ENCODE measurements at places on chromosomes 2 and 18.

GRCh38 chr2:102391565-102391964 is 31.4 kb upstream of the IL18RAP start:
- no peak for DNase-seq

DNA sequence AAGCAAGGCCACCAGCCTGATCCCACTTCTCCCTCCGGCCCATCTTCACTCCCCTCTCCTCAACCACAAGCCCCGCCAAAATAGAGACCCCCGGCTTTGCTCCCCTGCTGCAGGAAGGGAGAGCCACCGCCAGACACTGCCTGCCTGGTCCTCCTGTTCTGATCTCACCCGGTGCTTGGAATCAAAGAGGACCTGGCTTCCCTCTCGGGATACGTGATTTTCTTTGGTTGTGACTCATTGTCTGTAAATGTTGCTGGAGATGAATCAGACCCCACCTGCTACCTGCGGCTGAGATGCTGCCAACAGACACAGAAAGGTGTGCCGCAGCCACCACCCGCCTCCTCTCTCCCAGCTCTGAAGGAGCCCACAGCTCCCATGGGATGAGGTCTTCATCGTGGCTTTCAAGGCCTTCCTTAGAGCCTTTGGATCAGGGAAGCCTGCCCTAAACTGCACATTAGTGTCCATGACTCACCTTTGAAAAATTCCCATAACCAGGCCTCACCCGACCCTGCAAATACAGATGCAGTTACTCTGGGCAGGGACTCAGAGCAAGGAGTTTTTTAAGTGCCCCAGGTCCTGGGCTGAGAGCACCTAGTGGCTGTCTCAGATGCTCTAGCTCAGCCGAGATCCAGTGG is 79.4 kb upstream of the ZNF532 start:
- DNase-seq, result no peak

DNA sequence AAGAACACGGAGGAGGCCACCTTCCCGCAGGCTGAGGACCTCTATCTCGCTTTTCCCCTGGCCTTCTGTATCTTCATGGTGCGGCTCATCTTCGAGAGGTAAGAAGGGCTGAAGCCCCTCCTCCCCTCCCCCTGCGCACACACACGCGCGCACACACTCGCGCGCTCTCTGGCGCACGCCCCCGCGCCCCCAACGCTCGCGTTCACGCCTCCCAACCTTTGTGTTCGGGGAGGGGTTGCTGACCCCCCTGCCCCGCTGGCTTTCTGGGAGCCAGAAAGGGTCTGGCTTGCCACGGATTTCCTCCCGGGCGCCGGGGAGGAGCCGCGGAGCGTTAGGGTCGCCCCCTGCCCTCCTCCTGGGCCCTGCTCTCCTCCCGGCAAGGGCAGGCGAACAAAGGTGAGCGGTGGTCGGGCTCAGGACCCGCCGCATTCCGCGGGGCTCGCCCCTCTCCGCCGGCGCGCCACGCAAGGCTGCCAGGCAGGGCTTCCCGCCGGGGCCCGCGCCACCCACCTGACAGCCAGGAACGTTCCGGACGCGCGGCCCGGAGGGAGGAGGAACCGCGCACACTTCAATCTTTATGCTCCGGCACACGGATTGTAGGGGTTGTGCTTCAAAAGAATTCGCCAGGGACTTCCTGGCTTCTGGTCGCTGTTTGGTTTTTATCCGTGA is 583 bp downstream of the CERS6 start:
- DNase-seq, result no peak

- peak; percentile 25 for DNase-seq
Measured at GRCh38 chr18:35491700-35492077, 6.1 kb downstream of the INO80C start.

DNA sequence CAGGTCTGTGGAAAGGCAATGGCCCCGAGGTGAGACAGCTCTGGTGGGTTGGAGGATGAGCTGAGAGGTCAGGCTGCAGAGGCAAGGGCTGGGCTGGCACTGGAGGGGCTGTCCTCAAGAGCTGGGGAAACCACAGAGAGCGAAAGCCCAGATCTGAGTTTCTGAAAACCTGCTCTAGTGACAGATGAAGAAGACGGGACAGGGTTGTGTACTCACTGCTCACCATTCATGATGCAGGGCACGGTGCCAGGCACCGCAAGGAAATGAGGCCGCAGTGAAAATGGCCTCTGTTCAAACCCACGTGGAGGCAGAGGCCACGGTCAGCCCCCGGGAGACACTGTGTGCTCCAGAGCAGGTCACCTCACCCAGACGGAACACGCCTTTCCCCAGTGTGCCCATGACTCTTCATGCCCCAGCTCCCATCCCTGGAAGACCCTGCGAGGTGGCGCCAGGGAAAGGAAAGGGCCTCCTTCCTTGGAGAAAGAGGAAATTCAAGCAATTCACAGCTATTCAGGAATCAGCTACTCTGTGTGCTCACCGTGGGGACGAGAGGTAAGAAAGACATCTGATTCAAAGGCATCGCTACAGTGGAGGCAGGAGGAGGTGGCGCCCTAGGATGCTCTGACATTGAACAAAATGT is 24.3 kb upstream of the ID2 start:
- DNase-seq, result no peak

DNA sequence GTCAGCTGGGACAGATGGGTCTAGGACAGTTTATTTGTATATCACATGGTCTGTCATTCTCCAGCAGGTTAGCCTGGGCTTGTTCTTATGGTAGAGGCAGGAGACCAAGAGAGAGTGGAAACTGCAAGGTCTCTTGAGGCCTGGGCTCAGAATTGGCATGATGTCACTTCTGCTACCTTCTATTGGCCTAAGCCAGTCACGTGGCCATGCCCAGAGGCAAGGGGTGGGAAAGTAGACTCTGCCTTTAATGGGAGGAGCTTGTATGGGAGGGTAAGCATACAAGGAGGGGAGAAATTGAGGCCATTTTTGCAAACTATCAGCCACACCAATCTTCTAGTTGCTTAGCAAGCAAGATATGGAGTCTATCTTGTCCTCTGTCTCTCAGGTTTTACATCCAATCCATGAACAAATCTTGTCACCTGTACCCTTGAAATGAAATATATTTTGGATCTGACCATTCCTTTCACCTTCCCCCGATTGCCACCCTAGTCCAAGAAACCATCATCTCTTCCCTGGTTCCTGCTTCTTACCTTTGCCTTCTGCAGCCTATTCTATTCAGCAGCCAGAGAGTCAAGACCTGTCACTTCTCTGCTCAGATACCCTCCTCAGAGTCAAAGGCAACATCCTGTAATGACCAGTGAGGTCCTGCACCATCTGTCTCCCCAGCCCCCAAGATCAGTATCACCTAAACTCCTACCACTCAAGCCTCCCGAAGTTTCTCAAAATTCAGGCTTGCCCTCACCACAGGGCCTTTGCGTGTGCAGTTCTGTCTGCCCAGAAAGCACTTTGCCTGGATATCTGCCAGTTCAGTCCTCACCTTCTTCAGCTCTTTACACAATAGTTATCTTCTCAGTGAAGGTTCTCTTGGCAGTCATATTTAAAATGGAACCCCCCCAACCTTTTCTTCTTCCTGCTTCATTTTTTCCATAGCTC is 240.0 kb downstream of the LOXHD1 start:
- DNase-seq, result no peak

- DNase-seq, result no peak
Measured at GRCh38 chr2:17518212-17519154, at the start of gene RAD51AP2. Gene RAD51AP2 (minus strand): TSS chr2:17518440. CDS start chr2:17518415, 25 bp downstream.

- no peak for DNase-seq
Measured at GRCh38 chr18:33578518-33579348, 714 bp downstream of the ASXL3 start.

DNA sequence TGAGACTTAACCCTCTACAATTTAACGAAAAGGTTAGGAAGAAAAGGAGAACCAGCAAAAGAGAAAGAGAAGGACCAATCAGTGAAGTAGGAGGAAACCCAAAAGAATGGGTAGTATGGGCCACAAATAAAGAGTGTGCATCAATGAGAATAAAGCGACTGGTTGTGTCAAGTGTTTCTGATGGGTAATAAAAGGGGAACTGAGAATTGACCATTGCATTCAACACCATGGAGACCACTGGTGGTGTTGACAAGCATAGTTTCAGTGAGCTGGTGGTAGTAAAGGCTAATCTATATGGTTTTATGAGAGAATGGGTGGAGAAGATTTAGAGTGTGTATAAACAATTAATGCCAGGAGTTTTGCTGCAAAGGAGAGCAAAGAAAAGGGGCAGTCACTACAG is 75.4 kb downstream of the CSRNP3 start:
- no peak for DNase-seq

DNA sequence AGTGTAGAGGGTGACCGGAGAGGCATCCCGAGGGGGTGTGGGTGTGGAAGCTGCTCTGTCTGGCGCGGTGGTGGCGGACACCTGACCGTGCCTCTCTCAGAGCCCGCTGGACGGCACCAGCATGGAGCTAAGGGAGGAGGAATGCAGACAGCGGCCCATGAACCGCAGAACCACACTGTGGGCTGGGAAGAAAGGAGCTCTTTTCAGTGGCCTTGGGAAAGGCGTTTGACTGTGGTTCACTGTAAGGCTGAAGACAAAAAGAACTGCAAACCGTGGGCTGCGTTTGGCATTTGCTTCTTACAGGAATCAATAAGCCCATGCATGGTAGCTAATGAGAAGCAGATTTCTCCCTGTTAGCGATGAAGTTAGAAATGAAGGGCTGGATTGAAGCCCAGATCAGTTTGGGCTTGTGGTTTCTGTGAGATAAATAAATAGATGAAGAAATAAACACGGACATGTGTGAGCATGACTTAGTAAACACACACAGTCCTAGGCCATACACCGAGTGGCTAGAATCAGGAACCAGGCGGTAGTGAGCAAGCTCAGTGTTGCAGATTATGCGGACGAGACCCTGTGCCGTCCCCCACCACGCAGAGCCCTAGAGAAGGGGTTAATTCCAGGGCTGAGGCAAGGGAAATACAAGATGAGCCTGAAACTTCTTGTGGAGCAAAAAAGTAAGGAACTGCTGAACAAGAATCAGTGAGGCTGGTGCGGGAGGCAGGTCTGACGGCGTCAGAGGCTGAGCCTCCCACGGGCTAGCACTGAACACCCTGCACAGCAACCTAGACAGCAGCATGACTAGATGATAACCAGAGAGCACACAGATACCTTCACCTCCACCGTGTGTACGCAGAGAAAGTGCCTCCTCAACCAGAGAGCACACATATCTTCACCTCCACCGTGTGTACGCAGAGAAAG is 29.3 kb upstream of the NFATC1 start:
- no peak for DNase-seq

GRCh38 chr2:32064021-32064601 is 755 bp downstream of the SPAST start:
- no peak for DNase-seq

- no peak for DNase-seq
Measured at GRCh38 chr18:46095532-46095931, 2.6 kb downstream of the ATP5F1A start.

DNA sequence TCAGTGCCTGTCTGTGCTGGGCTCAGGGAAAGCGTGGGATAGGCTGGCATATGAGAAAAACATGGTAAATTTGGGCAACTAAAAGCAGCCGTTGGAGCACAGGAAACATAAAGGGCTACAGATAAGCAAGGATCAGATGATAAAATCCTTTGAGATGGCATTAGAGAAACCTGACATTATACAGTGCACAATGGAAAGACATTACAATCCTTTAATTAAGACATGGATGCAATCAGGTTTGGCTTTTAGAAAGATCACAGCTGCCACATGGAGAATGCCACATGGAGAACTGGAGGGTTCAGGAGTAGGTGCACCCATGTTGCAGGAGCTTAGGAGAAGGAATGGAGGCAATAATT is 117.3 kb downstream of the CDC42EP3 start:
- DNase-seq, result peak; percentile 66

DNA sequence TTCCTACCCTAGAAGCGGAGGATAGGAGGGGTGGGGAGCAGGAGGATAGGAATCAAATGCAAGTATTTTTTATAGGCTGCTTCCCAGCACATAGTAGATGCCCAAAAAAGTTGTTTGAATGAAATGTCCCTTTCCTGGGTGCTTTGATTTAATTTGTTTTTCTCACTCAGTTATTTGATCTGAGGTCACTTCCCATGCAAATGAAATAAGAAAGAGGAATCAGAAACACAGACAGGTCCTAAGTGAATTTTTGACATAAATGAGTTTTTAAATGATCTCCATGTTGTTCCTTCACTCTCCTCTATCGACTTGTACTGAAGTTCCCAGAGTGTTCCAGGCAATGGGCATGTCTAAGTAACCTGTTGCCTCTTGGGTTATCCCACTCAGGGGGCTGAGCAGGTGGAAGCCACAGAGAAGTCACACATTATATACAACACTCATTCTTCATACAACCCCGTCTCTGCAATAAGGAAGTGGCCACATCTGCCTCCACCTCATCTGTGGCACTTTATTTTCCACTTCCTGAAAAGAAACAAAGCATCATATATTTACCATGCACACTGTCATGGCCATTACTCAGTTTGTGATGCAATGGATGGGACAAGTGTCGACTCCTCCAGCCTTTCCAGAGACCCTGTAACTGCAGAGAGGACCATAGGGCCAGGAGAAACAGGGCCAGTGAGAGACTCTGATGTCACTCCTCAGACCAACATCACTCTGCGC is 81.9 kb upstream of the ZNF397 start:
- peak; percentile 81 for DNase-seq

- DNase-seq, result no peak
Measured at GRCh38 chr2:69935011-69935410, 20.1 kb downstream of the MXD1 start.

DNA sequence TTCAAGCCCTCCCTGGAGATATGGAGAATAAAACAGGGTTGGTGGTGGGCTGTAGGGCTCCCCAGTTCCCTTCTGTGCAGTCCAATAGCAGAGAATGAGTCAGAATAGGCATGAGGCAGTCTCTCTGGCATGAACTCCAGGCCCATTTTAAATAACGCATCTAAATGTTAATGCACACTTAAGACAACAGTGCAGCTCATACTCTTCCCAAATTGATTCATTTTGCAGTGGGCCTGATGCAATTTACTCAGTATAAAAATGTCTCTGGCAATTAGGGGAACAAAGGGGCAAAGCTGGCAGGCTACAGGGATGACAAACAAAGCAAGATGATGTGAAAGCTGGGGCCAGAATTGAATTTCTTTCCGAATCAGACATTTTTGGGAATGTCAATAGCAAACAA is 402.8 kb downstream of the CLIP4 start:
- no peak for DNase-seq

DNA sequence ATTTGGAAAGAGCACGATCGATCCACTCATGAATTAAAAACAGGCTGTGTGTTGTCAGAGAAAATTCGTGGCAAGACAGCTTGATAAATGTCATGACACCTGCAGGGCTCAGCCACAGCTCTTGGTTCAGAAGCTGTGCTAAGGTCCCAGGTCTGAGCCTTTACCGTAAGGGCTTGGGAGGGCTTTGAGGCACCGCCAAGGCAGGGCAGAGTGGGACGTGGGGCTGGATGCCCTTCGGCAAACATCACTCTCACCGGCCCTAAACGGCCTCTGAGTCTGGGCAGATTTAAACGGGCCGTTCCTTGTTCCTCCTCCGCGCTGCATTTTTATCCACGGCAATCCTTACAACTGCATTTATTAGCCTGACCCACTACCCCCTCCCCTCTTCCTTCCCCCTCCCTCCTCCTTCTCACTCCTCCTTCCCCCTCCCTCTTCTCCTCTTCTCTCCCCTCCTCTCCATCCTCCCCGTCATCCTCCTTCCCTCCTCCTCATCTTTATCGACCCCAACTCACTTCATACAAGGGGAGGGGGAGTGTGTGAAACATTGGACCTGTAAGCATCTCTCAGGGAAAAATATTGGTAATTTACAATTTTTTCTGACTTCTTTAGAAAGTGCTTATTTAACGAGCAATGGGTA is 33.9 kb downstream of the MBP start:
- peak; percentile 25 for DNase-seq

- no peak for DNase-seq
Measured at GRCh38 chr18:13987956-13988355, 72.6 kb upstream of the MC2R start.

GRCh38 chr2:206028101-206028500 is 57.9 kb downstream of the INO80D start:
- DNase-seq, result no peak

GRCh38 chr2:14560716-14561115 is 71.8 kb upstream of the LRATD1 start:
- DNase-seq, result no peak
